RPMI8226 (cell line): ENCODE measurements at places on chromosomes 13 and 19.

DNA sequence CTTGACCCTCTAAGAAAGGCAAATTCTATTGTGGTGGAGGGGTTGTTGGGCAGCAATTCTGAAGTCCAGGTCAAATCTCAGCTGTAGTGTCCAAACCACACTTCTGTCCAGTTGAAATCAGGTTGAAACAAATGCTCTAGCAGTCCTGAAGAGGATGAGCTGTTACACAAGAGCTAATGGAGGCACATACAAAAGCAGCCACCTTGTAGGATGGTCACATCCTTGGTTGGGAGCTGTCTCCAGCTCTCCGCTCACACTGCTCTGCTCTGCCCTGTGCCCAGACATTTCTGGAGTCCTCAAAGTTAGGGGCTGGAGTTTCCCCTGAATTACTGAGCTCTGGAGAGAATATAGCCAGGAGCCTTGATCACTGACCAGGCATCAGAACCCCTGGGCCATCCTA lies 47.2 kb downstream of the GPR12 start:
- DNase-seq, result no peak

DNA sequence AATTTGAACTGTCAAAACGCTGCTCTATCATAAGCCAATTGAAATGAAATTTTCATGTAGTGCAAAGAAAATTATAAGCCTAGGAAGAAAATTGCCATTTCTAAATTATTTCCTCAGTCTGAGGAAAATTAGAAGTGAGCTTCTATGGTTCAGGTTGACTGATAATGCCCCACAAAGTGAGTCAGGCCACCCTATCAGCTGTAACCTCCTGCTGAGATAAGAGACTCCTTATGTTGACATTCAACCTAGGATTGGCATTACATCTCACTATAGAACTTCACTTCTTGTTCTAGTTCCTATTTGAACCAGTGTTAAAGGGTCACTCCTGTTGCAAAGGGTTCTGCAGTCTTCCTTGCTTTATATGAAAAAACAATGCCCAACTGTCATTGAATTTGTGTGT lies 32.6 kb upstream of the RFC3 start:
- DNase-seq, result no peak

GRCh38 chr19:30696514-30696913 lies 324.3 kb downstream of the ZNF536 start:
- peak; percentile 63 for DNase-seq

- DNase-seq, result no peak
Observed at GRCh38 chr19:39590265-39590664, 12.1 kb upstream of the LGALS13 start.

- DNase-seq, result no peak
Observed at GRCh38 chr13:110303644-110304043, 3.3 kb downstream of the COL4A1 start.

GRCh38 chr13:112955271-112955937 lies 13.6 kb upstream of the MCF2L start:
- no peak for DNase-seq

GRCh38 chr13:31242916-31243315 lies 43.1 kb downstream of the B3GLCT start:
- no peak for DNase-seq

GRCh38 chr19:45404557-45405434 lies at the start of gene PPP1R13L:
Gene PPP1R13L (minus strand): TSS chr19:45405069. CDS start chr19:45398318, 6,751 bp downstream.
- peak; percentile 80 for DNase-seq

DNA sequence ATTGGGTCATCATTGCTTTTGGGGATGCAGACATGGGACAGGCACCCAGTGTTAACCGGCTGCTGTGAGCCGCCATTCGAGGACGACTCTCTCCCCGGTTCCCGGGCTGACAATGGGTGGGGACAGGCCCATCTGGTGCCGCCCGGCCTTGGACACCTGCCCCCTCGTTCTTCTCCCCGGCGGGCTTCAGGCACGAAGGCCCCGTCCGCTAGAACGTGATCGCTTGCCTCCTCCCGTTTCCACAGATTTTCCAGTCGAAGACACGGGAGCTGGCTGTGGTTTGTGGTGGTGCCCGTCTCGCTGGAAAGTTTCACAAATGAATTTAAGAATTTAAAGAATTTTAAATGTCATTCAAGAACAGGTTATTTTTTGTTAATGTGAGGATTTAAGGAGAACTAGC lies 2.0 kb downstream of the PALM start:
- no peak for DNase-seq

- no peak for DNase-seq
Observed at GRCh38 chr19:53960187-53960586, 2.5 kb upstream of the CACNG8 start.

DNA sequence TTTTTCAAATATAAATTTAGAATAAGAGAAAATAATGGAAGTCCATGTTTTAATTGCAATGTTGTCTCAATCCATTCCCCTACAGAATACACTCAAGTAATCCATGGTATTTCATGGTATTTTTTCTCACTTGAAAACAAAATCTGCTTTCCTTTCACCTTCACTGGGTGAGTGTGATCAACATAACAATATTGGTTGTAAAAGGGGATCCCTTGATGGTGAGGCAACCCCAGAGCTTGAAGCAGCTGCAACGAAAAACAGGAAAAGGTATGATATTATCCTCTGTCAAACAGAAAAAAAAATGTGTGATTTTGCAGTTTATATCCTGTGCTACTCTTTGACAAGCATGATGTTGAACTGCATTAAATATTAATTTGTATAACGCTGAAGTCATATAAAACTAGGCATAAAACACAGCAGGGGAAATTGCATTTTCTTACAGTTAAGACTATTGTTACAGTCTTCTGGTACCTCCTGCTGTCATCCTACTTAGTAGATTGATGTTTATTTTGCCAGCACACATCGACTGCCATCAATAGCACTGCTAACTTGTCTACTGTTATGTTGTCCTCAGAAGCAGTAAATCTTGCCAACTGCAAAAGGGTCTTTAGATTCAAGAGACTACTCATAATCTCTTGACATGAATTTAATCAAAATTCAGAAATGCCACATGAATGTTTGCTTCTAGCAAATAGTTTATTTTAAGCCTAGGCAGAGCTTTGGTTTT lies 373.1 kb upstream of the MIR17HG start:
- no peak for DNase-seq

- DNase-seq, result no peak
Observed at GRCh38 chr19:4094761-4095487, 28.2 kb upstream of the ZBTB7A start.

DNA sequence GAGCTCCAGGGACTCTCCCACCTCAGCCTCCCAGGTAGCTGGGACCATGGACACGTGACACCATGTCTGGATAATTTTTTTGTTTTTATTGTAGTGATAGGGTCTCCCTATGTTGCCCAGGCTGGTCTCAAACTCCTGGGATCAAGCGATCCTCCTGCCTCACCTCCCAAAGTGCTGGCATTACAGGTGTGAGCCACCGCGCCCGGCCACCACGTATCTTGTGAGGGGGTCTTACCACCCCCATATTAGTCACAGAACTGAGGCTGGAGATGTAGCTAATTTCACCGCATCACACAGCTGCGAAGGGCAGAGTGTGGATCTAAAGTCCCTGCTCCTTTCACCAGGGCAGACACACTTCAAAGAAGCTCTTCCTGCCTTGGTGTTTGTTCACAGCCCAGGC lies 211.8 kb upstream of the SOX1 start:
- no peak for DNase-seq

DNA sequence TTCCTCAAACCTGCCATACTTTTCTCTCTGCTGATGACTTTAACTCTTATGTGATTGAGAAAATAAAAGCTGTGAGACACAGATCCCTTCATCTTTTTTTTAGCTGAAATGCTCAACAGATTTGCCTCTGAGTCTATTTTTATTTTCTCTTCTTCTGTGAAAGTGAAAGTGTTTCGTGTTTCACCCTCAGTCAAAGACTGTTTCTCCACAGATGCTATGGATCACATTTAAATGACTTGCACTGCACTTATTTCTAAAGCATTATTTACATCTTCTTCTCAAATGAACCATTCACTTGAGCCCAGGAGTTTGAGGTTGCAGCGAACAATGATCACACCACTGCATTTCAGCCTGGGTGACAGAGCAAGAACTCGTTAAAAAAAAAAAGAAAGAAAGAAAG lies 890.1 kb upstream of the PCDH20 start:
- no peak for DNase-seq

GRCh38 chr19:38216785-38217641 lies 7.0 kb downstream of the DPF1 start:
- no peak for DNase-seq

- no peak for DNase-seq
Observed at GRCh38 chr19:55304980-55305379, 20.2 kb downstream of the TMEM150B start.
